Uterus (tissue), 4 donors: ENCODE measurements at places on chromosomes 4 and X.
A peak's percentile ranks its signal among the peaks of the same experiment; 100 is the strongest.

DNA sequence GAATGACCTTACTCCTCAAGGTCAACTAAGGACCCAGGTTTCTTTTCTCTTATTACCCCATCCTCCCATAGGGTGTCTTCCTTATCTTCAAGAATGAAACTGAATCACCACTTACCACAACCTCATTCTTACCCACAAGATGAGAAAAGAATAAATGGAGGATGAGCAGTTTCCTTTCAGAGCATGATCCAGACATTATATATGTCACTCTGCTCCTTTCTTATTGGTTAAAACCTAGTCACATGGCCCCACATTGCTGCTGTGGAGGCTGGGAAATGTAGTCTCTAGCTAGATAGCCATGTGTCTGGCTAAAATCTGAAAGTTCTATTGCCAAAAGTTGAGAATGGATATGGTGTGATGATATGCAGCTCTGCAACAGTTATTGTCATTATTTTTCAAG lies 62.4 kb upstream of the RAI2 start:
- no peak for DNase-seq

DNA sequence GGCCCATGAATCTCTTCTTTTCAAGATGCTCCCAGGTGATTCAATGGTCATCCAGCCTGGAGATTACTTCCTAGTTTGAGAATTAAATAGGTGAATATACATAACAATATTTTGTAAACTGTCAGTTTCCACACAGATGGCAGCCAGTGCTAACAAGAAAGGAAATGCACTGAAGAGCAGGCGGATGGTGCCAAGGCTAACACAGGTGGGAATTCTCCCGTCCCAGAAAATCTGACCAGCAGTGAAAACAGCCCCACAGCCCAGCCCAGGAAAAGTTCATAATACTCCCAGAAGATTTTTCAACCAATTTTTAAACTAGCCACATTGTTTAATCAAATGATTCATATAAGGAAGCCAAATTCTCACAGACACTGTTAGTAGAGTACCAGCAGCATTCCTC lies 387.2 kb upstream of the GATB start:
- no peak for DNase-seq

DNA sequence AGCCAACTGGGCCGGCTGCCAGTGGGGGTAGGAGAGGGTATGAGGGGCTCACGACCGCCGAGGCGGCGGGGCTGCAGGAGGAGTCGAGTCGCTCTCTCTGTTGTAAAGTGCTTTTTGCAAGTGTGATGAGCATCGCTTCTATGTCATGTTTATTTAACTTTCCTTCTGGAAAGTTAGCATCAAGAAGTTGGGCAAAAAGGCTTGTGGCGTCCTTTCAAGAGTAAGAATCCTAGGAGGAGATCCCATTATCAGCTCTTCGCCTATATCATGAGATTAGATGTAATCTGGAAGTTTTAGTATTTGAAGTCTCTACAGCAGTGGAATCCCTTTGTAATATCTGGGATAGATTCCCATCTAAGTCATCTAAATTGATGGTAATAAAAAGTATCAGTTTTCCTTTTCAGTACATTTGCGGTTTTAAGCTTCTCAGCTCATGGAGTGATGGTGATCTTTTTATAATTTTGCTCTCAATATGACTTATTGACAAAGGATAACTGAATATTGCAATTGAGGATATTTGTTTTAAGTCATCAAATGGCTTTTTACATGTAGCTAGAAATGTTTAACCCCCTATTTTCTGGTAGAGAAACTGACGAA lies 1.7 kb downstream of the GALNT7 start:
- no peak for DNase-seq

- DNase-seq = no peak
These were observed 275.3 kb upstream of the FGF13 start for GRCh38 chrX:138986866-138987265.

DNA sequence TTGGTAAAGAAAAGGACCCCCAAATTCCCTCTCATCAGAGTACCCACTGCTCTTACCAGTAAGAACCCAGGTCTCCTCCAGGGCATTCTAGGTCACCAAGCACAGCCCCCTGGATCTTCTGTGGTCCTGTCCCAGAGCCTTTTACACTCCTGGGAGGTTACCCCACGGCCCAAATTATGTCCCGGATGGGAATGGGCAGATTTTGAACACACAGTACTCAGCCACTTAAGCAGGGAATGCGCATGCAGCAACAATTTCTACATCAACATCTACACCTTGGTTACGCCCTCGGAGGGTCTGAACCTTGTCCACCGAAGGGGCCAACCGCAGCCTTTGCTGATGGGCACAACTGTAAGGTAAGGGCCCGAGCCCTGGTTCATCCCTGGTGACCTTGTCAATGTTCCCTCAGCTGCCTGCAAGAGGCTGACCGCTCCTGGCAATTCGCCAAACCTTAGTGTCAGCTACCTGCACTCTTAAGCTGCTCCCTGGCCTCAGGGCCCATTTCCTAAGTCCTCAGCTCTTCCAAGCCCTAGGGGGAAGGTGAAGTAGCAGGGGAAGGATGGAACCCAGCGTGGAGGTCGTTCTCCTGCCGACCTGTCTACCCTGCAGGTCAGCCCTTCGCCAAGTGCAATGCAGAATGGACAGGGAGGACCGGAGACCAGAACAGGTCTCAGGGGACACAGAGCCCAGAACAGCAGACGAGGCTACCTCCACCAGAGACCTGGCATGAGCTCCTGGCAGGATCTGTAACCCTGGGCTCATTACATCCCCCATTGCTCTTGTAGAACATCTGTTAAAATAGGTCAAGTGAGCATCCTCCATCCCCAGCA lies 5.9 kb downstream of the TIMP1 start:
- DNase-seq = no peak

GRCh38 chr4:109730619-109731545 lies 1.0 kb upstream of the PLA2G12A start:
- no peak for DNase-seq

- DNase-seq = no peak
These were observed 95.1 kb downstream of the ARSF start for GRCh38 chrX:3136161-3136961.

DNA sequence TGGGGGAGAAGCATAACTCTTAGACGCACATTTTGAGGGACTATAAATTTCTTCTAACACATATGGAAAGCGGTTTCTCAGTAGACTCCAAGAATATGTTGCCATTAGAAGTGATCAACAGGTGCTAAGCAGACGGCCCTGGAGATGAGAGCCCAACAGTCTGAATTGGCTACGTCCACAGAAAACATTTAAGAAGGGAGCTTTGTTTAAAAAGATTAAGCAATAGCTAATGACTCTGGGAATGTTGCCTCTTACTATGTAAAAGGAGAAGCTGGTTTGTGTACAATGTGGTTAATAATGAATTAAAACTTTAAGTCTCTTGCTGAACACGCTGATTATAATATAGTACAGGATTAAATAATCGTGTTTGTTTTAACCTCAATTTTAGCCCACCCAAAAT lies 399.5 kb downstream of the SMARCA1 start:
- no peak for DNase-seq

- no peak for DNase-seq
These were observed 213.1 kb upstream of the PSAPL1 start for GRCh38 chr4:7647600-7648543.

- DNase-seq = no peak
These were observed 87.1 kb upstream of the NPNT start for GRCh38 chr4:105808030-105808749.

DNA sequence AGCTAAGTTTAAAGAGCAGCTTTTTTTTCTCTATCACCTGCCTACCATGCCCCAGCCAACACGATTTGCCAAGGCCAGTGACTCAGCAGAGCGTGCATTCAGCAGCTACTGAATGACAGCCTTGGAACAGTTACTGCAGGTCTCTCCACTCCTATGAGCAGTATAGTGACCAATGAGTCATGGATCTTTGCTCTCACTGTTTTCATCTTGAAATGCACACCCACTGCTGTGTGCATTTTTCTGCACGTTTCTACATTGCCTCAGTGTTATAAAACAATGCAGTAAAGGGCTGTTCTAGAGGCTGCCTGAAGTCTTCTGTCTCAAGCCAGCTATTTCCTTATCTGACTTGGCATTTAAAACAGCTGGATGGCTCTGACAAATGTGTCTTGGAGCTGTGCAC lies 66.0 kb upstream of the C4orf54 start:
- peak; percentile 46 for DNase-seq

- DNase-seq = no peak
These were observed 116.0 kb downstream of the SOWAHB start for GRCh38 chr4:76781698-76782595.

- no peak for DNase-seq
These were observed 648.3 kb downstream of the GABRG1 start for GRCh38 chr4:45475548-45475947.

DNA sequence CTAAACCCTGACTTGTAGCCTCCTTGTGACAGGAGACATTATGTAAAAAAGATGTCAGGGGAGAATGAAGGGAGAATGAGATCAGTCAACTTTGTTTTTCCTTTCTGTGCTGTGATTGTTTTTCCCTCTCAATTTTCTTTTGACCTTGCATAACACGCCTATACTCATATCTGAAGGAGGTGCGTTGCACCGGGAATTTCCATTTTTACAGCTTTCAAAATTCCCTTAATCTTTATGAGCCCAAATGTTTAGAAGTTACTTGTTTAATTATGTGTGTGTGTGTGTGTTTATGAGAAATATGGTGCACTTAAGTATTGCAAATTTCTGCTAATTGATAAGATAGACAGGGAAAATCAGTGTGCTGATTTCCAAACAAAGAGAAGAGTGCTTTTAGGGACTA lies 21.6 kb downstream of the SYNPO2 start:
- no peak for DNase-seq

DNA sequence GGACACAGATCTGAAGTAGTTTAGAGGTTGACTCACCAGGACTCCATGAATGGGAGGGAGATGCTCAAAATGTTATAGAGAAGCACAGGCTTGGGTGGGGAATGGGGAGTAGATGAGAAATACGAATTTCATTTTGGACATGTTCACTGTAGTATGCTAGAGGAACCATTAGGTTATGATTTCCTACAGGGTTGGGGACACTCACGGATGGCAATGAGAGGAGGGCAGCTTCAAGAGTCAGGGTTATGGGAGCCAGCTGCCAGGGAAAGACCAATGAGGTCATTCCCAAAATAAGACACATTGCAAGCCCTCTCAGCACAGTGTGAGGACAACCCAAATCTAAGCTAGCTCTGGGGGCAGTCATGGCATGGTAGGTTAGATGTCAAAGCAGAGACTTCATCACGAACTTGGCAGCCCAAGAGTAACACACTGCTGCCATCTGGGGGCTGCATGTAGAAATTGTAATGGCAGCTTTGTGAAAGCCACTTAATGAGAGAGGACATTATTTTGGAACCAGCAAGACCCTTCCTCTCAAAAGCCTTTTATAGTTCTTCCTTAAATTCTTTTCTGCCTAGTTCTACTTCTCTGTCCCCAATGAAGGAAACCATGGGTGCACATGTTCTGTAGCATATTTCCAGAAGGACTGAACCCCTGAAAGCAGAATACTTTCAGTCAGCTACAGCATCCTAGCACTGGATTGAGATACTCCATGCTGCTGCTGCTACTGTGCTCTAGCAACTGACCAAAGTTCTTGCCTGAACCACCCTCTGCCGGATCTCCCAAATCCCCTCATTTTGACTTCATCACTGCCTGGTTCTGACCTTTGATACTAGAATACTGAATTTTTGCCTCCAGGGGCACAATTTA lies 16.2 kb upstream of the ZCCHC12 start:
- DNase-seq = peak; percentile 46

DNA sequence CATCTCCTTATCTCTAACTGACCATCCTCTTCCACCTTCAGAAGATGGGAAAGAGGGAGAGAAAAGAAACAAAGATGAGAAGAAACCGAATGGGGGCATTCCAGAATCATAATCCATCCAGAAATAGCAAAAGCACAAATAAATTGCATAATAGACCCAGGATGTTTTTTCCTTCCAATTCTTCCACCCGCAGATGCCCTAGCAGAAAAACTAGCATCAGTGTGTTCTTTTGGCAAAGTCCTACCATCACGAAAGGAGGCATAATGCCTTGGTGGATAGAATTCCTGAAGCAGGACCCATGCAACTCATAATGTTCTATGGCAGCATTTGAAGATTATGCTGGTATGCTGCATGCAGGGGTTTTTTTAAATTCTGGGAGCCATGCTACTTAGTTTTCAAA lies 279.2 kb downstream of the PPP3CA start:
- no peak for DNase-seq

- no peak for DNase-seq
These were observed 6.9 kb downstream of the CXCL6 start for GRCh38 chr4:73843369-73843768.

GRCh38 chrX:65894133-65894532 lies 145.7 kb downstream of the VSIG4 start:
- DNase-seq = no peak

DNA sequence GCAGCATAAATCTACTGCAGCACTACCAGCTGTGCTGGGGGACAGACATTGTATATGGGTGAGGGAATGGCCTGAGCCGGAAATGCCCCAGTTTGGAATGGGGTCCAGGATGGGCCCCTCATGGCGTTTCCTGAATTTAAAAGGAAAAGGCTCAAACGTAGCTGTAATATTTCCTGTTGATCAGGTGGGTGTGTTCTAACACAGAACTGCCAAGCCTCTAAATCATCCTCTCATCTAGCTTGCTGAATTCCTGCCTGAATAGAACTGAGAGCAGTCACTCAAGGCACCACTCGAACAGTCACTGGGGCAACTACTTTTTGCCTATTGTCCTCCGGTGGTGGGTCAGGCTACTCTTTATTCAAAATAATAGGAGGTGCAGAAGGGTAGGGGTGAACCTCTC lies 28.7 kb downstream of the ADH6 start:
- DNase-seq = no peak

DNA sequence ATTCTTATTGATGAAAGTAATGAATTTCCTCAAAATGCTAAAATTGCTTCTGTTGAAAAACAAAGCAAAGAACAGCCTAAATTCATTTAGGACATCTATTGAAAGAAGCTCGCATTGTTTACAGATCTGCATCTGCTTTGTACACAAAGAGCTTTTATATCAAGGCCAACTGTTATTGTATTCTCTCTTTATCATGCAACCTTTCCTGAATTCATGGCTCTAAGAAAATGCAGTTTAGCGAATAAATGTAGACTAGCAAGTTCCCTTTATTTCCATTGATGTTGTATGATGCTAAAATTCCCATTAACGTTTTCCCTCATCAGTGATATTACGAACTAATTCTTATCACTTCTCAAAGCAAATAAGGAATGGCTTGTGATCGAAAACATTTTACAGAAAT lies 446.3 kb downstream of the MID1IP1 start:
- no peak for DNase-seq

DNA sequence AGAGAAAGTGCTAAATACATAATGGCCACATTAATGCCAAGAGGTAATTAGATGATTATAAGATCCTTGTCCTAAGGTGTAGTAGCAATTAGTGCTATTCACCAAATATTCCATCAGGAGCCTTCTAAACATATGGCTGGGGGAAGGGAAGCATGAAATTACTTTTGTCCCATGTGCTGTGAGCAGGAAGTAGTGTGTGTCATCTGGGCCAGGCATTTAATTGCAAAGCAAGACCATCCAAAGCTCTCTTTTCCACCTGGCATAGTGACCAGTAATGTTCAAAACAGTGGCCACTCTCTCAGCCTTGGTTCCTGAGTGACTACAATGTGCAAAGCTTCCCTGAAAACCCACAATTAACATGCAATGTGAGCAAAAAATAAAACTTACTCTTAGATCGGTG lies 144.2 kb upstream of the FAM241A start:
- DNase-seq = no peak
